GM04504 (cell line): ENCODE measurements at places on chromosomes 5 and 9.

GRCh38 chr9:122941582-122942234 is 888 bp downstream of the RABGAP1 start:
- peak; percentile 26 for DNase-seq

DNA sequence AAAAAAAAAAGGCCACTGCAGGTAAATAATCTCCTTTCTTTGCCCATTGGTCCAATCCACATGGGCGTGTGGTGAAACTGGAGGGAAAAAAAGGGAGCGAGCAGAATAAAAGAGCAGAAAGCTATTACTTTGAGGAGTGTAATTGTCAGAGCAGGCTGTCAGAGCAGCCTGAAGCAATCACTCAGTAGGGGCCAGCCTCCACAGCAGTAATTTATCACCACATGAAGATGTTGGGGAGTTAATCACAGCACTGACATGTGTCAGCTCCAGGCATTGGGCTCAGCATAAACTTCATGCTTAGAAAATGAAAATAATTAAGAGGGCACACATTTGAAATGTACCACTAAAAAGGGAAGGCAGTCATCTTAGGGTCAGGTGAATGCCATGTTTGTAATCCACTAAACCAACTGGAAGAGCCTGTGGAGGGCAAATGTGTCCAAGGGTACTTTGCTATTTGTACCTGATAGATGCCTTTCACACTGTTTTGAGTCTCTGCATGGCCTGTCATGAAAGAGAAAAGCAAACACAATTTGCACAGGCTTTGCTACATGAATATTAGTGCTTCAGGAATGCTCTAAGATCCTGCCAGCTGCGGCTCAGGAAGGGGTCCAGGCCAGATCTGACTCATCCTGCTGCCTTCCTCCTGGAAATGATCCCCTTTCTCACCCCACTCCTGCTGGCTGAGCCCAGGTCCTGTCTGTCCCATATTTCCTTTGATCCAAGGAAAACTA is 2.9 kb upstream of the PTGER4 start:
- peak; percentile 40 for DNase-seq

DNA sequence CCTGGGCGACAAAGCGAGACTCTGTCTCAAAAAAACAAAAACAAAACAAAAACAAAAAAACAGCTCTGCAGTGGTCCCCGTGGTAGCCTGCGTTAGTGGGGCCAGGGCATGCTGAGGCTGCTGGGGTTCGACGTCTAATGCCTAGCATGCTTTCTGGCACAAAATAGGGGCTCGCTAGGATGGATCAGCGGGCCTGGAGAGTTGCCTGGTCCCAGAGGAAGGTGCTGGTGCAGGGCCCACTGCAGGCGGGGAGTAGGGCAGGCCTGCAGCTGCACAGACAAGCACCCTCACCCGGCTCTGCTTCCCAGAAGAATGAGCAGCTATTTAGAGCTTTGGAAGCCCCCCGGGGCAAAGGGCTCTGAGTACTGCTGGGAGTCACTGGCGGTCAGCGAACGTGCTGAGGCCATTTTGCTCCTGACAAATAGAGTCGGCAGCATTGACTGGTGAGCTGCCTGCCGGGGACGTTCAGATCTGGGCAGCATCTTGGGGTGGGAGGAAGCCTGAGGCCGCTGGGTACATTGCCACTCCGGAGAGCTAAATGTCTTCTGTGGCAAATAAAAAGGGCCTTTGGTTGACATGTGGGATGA is 126.7 kb downstream of the OLFM1 start:
- DNase-seq: no peak

GRCh38 chr5:61754792-61755191 is 422.7 kb downstream of the ZSWIM6 start:
- no peak for DNase-seq

DNA sequence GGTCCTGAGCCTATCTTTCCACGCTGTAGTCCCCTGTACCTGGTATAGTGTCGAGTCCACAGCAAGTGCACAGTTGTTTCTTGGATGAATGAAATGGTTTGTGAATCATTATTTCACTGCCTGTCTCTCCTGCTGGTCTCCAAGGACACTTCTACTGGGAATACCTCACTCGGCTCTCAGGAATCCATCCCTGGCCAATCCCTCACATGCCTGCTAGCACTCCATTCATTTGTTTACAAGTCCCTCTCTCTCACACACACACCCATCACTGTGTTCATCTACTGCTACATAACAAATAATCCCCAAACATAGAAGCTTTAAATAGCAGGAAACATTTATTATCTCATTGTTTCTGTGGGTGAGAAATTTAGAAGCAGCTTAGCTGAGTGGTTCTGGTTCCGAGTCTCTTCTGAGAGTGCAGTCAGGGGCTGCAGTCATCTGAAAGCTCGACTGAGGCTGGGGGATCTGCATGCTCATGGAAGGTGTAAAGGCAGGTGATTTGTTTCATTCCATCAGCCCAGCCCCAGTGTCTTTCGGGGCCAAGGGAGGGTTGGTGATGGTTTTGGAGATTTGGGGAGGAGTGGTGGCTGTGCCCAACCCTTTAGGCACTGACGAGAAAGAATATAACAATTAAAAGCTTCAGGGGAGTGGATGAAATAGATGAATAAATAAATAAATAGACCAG is 132.7 kb upstream of the IER5L start:
- no peak for DNase-seq

- DNase-seq: no peak
These were observed 55.0 kb upstream of the KCNMB1 start for GRCh38 chr5:170444181-170444580.

DNA sequence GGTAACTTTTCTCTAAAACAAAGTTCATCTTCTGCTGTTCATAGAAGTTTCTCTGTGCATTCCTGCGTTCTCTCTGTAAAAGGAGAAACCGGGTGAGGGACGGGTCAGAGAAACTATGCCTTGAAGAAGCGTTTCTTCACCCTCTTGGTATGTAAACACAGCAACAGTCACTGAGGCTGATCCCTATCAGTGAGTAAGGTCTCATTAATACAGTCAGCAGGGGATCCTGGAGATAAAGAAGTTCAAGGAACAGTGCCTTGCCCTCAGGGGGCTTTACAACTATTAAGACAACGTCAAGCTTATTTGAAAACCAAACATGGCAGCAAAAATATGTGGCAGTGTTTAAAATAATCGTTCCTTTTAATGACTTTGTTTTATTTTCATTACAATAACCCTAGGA is 202.9 kb upstream of the IL12B start:
- DNase-seq: no peak

DNA sequence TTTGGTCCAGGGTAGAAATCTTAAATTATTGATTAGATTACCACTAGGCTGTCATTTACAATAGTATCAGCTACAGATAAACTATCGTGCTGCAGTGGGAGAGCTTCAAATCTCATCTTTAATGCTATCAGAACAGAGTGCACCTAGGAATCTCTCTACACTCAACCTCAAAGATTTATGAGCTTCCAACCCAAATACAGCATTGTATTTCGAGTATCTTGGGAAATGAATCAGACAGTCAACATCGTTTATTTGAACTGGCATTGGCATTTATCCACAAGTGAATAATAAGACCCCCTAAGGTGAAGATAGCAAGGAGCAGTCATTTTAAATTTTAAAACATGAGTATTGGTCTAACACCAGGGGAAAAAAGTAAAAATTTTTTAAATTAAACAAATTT is 1203.2 kb downstream of the CDH12 start:
- no peak for DNase-seq

GRCh38 chr9:123309611-123310010 is 41.2 kb upstream of the STRBP start:
- DNase-seq: no peak

DNA sequence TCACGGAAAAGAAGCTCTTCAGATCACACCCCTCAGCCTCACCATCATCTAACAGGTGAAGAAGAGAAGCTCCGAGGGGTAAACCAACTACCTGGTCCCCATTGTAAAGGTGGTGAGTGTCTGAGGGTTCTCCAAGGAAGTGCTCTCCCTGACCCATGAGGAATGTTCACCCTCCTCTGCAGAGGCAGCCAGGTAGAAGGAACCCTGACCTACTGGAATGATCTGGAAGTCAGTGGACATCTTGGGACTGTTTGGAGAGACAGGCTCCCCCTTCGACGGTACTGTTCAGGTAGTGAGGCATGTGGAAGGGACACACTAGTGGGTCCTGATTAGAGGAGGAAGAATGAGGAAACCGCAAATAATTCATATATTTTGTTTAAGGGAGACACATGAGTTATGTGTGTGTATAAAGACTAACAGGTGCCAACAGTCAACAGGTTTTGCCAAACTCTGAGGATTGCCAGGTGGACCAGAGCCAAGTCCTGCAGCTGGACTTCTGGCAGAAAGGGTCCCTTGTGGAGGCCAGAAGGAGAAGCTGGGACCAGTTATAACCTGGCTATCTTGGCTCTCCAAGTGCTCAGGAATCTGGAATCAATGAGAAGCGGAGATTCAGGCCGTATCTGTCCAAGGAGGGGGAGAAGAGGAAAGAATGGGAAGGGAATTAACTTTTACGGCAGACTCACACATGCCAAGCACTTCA is 3.0 kb upstream of the ZBTB34 start:
- DNase-seq: no peak

DNA sequence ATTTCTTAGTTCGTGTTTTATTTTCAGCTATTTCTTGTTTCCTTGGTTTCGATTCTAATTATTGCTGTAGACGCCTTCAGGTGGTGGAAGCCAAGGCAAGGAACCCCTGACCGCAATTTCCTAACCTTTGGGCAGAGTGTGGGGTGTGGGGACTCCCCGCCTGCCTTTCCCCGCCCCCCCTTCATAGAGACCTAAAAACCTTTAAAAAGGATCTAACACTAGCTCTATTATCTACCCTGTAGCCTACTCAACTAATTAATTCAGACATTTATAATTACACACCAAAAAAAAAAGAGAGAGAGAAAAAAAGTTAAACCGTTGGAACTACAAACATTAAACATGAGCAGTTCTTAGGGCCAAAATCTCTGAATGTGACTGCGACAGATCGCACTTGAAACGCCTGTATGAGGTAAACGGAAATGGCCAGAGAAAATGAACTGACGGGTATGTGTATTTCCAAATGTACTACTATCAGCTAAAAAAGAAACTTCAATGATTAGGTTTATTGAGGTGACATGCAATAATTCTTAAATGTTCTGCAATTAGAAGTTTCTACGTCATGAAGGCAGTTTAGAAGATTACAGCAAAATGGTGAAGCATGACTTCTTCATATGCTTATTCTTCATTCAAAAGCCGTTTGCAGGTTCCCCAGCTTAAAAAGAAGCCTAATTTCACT is 19.0 kb upstream of the FER start:
- DNase-seq: no peak

- DNase-seq: no peak
These were observed 16.3 kb downstream of the LRSAM1 start for GRCh38 chr9:127467621-127468020.

GRCh38 chr5:124812771-124813358 is 66.4 kb upstream of the ZNF608 start:
- DNase-seq: no peak

GRCh38 chr5:153350175-153350883 is 140.1 kb upstream of the GRIA1 start:
- no peak for DNase-seq

- DNase-seq: no peak
These were observed 370.1 kb downstream of the KIAA0825 start for GRCh38 chr5:94248175-94248875.

DNA sequence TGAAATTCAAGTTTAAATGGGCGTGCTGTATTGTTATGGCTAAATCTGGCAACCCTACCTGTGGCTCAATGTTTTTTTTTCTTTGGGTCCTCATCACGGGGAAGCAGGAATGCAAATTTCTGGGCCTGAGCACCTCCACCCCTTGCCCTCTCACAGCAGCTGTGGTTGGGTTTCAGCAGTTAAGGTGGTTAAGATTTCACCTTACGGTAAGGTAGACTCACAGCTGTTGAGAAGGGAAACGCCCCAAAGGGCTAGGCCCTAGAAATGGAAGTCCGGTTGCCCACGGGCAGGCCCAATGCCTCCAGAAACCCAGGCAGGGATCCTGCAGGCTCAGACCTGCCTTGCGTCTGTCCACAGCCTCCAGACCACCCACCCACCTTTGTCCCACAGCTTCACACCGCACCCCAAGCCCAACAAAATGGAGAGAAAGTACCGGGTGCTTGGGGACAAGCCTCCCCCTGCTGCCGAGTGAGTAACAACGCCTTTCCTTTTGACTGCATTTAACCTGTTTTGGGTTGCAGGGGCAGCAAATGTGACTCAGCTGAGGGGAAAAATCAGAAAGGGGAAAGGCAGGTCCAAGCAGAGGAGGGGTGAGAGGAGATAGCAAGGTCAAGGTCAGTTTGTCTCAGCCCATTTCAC is 48.1 kb upstream of the TDRD7 start:
- DNase-seq: no peak

DNA sequence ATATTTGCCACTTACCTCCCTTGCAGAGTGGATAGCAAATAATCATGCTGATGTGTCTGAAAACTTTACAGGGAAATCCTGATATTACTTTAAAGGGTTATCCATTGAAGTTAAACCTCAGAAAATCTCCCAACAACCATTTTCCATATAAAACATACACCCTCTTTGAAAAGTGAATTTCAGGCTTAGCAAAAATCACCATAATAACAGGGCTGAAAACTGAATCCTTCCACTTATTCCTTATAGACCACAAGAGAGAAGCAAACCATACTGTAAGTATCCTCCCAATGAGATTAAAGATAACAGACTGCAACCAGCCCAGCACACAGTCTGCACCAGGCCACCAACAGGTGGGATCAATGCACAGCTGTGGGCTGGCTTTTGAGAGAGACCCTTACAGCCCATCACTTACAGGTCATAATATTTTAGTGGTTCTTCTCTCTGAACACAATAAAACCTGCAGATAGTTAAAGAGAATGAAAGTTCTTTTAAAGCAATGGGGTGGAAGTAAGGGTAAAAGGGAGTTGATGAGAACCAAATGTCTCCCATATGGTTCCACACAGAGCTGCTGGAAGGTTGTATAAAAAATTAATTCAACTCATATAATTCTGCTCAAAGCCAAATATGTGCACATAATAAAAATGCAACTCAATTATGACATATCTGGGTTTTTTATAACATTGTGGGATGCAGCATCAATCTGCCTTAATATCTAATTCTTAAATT is 376.2 kb upstream of the GRAMD2B start:
- DNase-seq: no peak
